Stimulated activated CD8-positive, alpha-beta memory T cell treated with anti-CD3 and anti-CD28 coated beads, Interleukin-7, amount 100 ng/mL, for 48 hours (primary cell): ENCODE measurements at places on chromosomes 7 and 10.
A peak's percentile ranks its signal among the peaks of the same experiment; 100 is the strongest.

- peak; percentile 71 for DNase-seq
Observed at GRCh38 chr10:124732931-124733570, 11.1 kb downstream of the FAM53B start.

GRCh38 chr7:68006619-68007018 lies 1010.0 kb downstream of the TYW1 start:
- no peak for DNase-seq

GRCh38 chr10:23199768-23200511 lies 7.8 kb downstream of the PTF1A start:
- DNase-seq, result no peak

GRCh38 chr10:112393341-112393740 lies 19.4 kb downstream of the ACSL5 start:
- DNase-seq, result no peak

DNA sequence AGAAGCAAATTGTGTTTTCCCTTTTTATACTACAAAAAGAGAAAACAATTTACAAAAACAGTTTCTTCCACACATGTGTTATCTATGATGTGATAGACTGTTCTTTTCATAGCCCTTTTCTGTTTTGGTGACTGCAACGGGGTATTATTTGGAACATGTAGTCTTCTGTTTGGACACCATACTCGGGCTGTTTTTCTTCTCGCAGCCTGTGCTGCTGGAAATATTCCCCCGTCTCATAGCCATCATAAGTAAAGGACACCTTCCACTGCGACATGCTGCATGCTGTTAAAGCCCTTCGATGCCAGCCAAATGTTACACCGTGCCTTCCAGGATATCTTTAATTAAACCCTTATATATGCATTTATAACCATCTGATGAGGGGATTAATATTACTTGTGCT lies 222.4 kb downstream of the BICC1 start:
- no peak for DNase-seq
